Inflammatory macrophage treated with lipopolysaccharide for 1 hour (primary cell): ENCODE measurements at places on chromosomes 2 and 18.
A peak's percentile ranks its signal among the peaks of the same experiment; 100 is the strongest.

DNA sequence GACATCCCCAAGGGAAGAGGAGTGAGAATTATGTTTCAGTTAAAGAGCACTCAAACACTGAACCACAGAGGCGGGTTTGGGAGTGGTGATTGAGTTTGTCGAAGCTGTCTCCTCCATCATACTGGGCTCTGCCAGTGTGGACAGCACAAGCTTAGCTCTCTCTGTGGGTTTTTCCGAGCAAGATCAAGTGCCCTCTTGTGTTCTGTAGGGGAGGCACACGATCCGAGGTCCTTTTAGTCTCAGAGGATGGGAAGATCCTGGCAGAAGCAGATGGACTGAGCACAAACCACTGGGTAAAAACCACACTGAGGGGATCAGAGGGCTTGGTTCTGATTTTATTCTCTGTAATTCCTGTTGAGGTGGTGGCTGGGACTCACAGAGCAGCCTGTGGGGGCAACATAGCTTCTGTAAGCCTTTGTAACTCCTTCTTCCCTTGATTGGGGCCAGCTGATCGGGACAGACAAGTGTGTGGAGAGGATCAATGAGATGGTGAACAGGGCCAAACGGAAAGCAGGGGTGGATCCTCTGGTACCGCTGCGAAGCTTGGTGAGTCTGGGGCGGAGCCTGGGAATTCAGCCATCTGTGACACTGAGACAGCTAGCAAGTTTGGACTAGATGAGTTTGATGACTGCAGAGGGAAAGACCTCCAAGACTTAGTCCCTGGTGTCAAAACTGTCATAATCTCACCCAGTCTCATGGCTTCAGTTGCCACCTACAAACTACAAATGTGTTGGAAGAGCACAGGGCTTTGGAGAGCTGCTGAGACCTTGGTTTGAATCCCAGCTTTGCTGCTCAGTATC, 2.0 kb downstream of the NAGK start:
- peak; percentile 66 for DNase-seq

- peak; percentile 21 for DNase-seq
Measured at GRCh38 chr2:236938126-236938525, 147.6 kb upstream of the COPS8 start.

GRCh38 chr18:62796216-62796621, 80.9 kb downstream of the PHLPP1 start:
- DNase-seq, result no peak

GRCh38 chr2:23207871-23208270, 177.1 kb upstream of the KLHL29 start:
- no peak for DNase-seq

- no peak for DNase-seq
Measured at GRCh38 chr2:190766595-190766994, 114.0 kb upstream of the GLS start.

DNA sequence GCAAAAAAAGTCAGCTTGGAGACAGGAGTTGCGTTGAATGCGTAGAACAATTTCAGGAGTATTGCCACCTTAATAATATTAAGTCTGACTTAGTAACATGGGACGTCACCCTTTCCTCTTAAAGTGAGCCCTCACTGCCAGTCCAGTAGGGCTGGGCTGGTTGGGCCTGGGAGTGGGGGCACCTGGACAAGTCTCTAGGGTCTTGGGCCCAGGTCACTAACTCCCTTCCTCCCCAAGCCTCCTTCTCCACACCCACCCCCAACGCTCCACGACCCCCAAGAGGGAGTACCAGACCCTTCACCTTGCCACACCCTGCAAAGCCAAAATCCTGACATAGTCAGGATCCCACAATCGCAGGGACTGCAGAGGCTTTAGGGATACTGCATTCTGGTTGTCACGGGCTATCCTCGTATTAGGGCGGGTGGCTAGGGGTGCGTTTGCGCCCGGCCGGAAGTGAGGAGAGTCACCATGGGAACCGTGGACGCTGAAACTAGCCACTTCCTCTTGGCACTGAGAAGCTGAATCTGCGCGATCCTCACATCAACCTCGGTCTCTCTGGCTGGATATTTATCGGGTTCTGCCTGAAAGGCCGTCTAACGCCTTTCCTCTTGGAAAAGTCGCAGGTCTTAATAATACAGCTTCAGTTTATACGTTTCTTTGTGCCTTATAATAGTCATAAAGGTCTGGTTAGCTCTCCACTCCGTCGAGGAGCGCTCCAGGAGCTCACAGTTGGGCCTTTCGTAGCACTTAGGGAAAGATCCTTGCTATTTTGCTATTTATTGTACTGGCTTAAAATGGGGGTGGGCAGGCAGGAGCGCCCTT, 10.3 kb upstream of the CXXC1 start:
- peak; percentile 75 for DNase-seq

DNA sequence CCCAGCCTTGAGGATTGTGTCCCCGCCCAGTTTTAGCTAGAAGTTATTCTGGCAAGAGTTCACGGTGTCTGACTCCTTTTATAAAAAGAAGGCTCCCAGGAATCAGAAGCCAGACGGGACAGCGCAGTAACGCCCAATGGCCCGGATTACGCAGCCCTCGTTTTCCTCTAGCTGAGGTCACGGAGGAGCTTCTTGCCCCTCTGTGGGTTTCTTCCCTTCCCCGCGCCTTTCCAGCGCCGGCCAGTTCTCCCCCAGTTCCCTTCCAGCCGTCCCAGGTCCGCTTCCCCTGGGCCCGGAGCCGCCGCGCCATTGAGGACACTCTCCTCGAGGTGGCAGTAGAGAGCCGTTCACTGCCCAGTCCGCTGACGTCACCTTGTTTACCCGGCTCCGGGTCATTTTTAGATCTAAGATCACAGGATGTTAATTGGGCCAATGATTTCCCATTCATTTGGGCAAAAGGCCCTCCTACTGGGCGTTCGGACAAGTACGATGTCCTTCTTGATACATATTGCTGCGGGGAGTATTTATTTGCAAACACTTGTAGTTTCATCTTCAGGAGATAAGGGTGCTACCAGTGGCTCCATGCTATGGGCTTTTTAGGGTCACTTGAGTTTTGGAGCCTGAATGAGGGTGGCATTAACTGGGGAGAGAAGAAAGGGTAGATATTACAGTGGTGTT, 81.5 kb upstream of the PPM1B start:
- peak; percentile 97 for DNase-seq

DNA sequence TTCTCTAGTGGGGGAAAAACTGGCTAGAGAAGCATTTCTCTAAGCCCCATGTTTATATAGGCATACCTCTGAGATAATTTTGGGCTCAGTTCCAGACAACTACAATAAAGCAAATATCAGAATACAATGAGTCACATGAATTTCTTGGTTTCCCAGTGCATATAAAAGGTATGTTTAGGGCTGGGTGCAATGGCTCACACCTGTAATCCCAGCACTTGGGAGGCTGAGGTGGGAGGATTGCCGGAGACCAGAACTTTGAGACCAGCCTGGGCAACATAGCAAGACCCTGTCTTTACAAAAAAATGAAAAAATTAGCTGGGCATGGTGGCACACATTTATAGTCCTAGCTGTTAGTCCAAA, 22.2 kb downstream of the TSN start:
- no peak for DNase-seq

- no peak for DNase-seq
Measured at GRCh38 chr2:125679903-125680302, 976.1 kb upstream of the GYPC start.

GRCh38 chr2:76296438-76296837, 585.7 kb upstream of the GCFC2 start:
- DNase-seq, result no peak

DNA sequence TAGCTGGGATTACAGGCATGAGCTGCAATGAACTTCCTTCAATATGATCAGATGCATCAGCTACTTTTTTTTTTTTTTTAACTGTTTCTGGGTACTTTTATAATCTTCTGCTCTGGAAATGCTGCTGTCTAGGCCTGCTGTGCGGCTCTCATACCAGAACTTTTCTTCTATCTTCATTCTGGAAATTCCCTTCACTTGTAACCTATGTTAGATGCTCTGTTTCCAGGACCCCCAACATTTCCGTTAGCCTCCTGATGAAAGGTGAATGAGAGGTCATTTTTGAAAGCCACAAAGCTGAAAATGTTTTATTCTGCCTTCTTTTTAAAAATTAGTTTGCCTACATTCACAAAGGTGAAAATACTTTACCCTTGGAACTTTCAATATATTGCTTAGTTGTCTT, 8.6 kb downstream of the AGFG1 start:
- DNase-seq, result no peak

GRCh38 chr2:217713395-217714286, 289.2 kb downstream of the TNS1 start:
- DNase-seq, result peak; percentile 89

DNA sequence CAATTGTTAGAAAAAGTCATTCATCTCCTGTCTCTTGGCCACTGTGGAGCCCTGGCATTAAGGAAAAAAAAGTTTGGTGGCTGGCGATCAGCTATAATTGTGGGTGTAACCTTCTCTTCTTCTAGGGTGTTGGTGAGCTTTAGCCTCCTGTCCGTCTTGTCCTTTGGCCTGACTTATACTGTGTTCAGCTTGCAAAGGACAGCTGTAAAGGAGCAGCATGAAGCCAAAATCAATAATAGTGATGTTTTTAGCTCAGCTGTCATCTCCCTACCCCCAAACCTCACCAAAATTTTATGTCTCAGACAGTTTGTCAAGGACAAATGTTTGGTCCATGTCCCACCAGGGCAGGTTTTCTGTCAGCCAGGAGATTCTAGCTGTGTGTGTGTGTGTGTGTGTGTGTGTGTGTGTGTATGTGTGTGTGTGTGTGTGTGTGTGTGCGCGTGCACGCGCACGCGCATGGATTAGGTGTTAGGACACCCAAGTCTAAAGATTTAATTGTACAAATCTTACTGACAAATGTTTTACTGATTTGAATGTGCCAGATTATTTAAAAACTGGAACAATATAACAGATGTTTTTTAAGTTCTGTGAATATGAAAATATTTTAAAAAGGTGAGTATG, 109.2 kb downstream of the PTPRM start:
- no peak for DNase-seq

- no peak for DNase-seq
Measured at GRCh38 chr2:242063850-242064249, 194.3 kb downstream of the RTP5 start.

DNA sequence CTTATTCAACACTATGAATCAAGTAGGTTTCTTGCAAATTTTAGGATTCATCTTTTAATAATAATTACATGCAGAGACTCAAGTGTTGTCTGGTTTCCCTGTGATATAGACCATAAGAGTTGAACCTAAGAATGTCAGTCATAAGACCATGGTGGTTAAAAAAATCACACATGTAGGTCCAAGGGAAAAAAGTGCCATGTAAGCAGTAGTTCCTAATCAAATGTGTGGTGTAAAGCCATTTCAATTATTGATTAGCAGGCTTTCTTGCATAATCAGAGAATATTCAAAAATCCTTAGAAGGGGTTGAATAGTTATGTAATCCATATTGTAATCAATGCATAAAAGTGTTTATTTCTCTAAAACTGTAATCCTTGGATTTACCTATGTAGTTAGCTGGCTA, 93.8 kb downstream of the DCC start:
- no peak for DNase-seq

DNA sequence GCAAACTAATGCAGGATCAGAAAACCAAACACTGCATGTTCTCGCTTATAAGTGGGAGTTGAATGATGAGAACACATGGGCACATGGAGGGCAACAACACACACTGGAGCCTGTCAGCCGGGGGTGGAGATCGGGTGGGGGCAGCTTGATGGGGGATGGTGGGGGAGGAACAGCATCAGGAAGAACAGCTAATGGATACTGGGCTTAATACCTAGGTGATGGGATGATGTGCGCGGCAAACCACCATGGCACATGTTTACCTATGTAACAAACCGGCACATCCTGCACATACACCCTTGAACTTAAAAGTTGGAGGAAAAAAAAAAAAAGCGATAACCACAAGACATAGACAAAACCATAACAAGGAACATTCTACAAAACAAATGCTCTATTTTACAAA, 10.4 kb downstream of the CHMP3 start:
- DNase-seq, result no peak

DNA sequence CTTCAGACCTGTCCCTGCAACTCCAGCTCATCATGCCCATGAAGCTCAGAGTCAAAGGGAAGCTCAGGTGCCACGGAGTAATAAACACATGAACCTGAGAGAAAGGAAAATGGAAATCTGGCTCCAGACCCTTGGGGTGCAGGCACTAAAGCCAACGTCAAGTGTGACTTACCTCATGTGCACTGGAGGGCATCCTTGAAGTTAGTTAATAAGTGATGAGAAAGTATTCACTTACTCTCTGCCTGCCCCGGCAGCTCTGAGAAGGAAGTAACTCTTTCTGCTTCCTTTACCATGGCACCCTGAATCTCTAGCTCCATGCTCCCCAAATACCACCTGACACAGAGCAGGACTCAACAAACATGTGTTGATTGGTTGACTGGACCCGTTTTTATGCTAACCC, 21.4 kb upstream of the AGAP1 start:
- DNase-seq, result no peak

DNA sequence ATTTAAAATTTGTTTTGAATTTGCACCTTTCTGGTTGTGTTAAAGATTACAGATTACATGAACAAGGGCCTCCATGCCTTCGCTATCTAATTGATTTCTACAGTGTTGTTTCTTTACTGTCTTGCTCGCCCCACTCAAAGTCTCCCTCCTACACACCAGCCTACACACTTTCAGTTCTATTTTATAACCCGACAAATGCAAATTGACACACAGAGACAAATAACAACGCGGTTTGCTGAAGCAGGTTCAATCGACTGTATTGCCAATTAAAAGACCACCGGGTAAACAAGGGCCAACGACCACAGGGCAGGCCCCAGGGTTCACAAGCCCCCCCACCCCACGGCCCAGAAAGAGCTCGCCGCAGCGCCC, 869 bp downstream of the STARD7 start:
- DNase-seq, result peak; percentile 44

GRCh38 chr2:160267692-160268091, 67.6 kb upstream of the ITGB6 start:
- no peak for DNase-seq

- no peak for DNase-seq
Measured at GRCh38 chr2:233814056-233814835, 36.1 kb downstream of the MROH2A start.

DNA sequence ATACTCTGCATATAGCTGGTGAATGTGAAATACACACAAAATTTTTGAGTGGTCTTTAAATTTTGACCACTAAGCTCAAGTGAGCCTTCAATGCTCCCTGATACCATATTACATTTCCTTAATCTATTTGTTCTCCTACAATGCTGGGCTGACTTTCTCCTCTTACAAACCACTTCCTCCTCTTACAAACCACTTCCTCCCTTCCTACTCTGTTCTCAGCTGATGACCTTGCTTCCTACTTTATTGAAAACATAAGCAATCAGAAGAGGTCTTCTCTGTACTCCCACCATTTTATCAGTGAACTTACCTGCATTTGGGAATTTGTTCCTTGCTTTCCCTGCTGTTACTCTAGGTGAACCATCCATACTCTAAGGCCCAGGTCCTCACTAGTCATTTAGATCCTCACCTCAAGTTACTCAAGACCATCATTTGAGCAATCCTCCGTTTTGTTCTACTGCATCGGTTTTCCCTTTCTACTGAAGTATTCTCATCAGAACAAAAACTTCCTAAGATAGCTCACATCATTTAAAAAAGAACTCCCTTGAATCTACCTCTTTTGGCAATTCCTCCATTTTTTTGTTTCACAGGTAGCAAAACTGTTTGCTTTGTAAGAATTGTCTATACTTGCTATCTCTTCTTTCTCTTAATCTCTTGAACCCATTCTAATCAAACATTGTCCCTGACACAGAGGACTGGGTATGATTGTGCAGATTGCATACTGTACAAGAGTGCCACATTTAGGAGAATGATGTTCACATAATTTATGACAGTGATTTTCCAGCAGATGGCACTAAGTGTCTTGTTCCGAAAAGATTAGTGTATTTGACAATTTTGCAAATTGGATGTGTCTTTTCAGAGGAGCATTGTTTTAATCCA, 96.5 kb downstream of the EPB41L5 start:
- DNase-seq, result peak; percentile 67
